ENCODE measurements at places on chromosomes 7 and 10. TPM values are rescaled to one million over a fixed set of nuclear protein-coding genes. Genes with fewer than 3 reads are reported as not detected.

Gene UNCX
- not detected for total RNA-seq

Gene PRKG1
- total RNA-seq = 18.3 TPM

Gene UTF1
- total RNA-seq = not detected

Gene KCNIP2
- total RNA-seq = not detected

Gene GPR85
- total RNA-seq = 5.0 TPM

Gene PIK3AP1
- total RNA-seq = under 0.01 TPM

Gene BLNK
- total RNA-seq = not detected

Data from IMR-90 (cell line).